ENCODE measurements at places on chromosomes 12 and 14. TPM values are rescaled to one million over a fixed set of nuclear protein-coding genes. Genes with fewer than 3 reads are reported as not detected.

GRCh38 chr12:109455706-109456105 lies 21.4 kb downstream of the KCTD10 start:
- no peak for DNase-seq

- DNase-seq, result no peak
Measured at GRCh38 chr12:78331181-78331580, 500.5 kb downstream of the NAV3 start.

DNA sequence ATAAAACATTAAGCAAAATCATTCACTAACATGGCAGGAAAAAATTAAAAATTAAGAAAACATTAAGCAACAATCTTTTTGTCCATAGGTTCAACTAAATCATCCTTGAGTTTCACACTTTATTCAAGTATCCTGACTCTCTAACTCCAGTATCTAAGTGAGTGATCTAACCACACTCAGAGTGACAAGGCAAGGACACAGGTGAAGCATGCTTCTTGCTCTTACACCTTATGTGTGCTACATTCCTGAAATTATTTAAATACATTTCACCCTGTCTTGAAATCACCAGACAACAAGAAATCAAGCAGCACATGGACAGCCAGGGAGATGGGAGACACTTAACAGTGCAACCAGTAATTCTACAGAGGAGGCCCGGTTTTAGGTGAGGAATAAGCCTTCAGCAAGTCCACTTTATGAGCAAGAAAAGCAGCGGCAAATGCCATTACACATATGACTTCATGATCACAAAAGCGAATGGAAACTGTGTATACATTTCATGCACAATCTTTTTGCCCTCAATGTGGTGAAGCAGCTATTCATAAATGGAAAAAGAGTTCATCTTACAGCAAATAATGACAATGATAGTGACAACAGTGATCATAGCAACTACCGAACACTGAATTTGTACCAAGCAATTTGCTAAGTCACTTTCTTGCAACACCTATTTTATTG lies 37.4 kb downstream of the PHLDA1 start:
- no peak for DNase-seq

DNA sequence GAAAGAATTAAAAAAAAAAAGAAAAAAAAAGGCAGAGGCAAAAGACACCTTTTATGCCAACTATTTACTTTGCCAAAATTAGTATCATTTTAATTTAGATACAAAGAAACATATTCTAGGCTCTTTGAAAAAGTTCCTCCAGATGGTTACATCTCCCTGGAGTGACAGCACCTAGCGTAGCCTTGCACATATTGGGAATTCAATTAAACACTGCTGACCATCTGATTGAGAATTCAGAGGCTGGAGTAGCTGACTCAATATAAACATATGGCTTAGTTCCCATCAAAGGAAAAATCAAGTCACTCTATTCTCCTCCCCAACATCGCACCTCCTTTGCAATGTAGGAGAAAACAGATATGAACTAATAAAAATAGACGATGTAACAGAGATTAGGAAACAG lies 36.4 kb downstream of the ANKS1B start:
- no peak for DNase-seq

- no peak for DNase-seq
Measured at GRCh38 chr14:26841326-26841725, 243.5 kb upstream of the NOVA1 start.

- DNase-seq, result no peak
Measured at GRCh38 chr12:88325076-88325815, 183.1 kb downstream of the TMTC3 start.

GRCh38 chr12:106364261-106364660 lies 6.7 kb downstream of the POLR3B start:
- no peak for DNase-seq

DNA sequence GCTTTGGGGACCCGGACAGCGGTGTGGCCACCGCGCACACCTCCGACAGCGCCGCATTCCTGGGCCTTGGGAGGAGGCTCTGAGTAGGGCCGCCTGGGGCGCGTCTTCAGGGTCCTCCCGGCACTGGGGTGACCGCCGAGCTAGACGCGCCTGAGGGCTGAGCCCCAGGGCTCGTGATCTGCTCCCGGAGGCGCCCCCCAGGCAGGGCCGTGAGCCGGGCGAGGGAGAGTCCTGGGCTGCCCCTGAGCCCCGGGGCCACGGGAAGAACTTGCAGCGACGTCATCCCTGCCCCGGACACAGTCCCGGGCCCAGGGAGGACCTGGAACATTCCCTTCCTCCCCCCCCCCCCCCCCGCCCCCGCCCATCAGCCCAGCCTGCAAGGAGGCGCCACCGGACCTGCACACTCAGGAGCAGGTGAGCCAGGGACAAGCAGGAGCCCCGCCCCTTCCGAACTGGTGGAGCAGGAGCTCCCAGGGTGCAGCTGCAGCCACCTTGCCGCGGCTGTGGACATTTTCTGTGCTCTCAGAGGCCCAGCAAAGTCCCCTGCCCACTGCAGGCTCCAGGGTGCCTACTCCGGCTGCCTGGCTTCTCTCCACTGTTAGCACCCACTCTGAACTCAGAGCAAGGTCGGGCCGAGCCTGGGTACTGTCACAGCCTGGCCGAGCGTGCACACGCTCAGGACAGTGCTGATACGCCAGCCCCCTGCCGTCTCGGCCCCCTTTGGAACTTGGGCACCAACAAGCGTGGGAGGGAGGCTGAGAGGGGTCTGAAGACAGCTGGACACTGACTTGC lies 50.7 kb downstream of the A2M start:
- DNase-seq, result no peak

GRCh38 chr12:131714759-131715158 lies 3.9 kb downstream of the SFSWAP start:
- no peak for DNase-seq

SIX4 gene
- total RNA-seq, result 13.4 TPM

DNA sequence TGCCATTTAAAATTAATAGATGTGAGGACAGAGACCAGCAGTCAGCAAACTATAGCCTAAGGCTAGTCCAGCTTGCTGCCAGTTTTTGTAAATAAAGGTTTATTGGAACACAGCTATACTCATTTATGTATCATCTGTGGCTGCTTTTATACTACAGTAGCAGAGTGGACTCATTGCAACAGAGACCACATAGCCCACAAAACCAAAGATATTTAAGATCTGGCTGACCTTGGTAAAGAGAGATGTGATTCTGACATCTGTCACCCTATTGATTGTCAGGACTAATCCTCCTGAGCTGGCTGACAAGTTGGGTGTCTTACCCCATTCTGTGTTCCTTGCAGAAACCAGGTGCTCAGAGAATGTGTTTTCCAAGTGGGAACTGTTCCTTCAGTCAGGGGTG lies 99.9 kb downstream of the BEGAIN start:
- DNase-seq, result no peak

DNA sequence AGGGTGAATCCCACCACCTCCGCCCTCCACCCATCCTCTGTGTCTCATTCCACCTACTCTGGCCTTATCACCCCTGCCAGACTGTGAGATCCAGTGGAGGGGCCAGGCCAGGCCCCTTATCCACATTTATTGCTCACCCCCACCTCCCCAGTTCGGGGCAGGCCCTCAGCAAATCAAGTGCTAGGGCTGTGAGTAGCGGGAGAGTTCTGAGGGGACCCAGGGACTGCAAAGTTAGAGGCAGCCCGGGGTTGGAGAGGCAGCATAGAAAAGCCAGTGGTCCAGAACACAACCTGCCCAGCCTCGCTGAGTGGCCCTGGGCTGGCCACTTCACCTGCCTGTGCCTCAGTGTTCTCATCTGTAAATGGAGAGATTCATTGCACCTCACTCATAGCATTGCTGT lies 27.2 kb upstream of the ACTN1 start:
- DNase-seq, result no peak

Measured in omental fat pad (tissue), 4 donors.